ENCODE measurements at places on chromosomes 5 and 9. TPM values are rescaled to one million over a fixed set of nuclear protein-coding genes. Genes with fewer than 3 reads are reported as not detected.

The NUTM2G gene
- total RNA-seq, result not detected

The PRRX2 gene
- 0.27 TPM for total RNA-seq

The TMEM171 gene
- total RNA-seq, result 0.59 TPM

The GABRA6 gene
- not detected for total RNA-seq

The VCAN gene
- total RNA-seq, result 14.1 TPM
